ENCODE measurements at places on chromosomes 5 and 9. TPM values are rescaled to one million over a fixed set of nuclear protein-coding genes. Genes with fewer than 3 reads are reported as not detected.

KIF24 gene
- 0.56 TPM for total RNA-seq

GMCL2 gene
- total RNA-seq, result not detected

NUTM2F gene
- not detected for total RNA-seq

SPINK4 gene
- not detected for total RNA-seq

CDH9 gene
- total RNA-seq, result not detected

STKLD1 gene
- total RNA-seq, result 0.42 TPM

LRRC19 gene
- not detected for total RNA-seq

CDH6 gene
- 3.2 TPM for total RNA-seq

MAPKAP1 gene
- 73.4 TPM for total RNA-seq

CCNI2 gene
- total RNA-seq, result not detected

EMB gene
- total RNA-seq, result 23.1 TPM

RASGRF2 gene
- 6.9 TPM for total RNA-seq

RANBP17 gene
- total RNA-seq, result 8.4 TPM

TUSC1 gene
- 42.1 TPM for total RNA-seq

DMRT3 gene
- total RNA-seq, result 0.28 TPM

NPM1 gene
- total RNA-seq, result 1,895 TPM

KIF3A gene
- total RNA-seq, result 5.9 TPM

FAM153A gene
- 1.5 TPM for total RNA-seq

TENT4A gene
- 34.5 TPM for total RNA-seq

ACTBL2 gene
- total RNA-seq, result not detected

CATSPER3 gene
- not detected for total RNA-seq

Measured in thoracic aorta (tissue), 2 donors.